Neuronal stem cell (in vitro differentiated cells): ENCODE measurements at places on chromosomes 11 and 22.
A peak's percentile ranks its signal among the peaks of the same experiment; 100 is the strongest.

DNA sequence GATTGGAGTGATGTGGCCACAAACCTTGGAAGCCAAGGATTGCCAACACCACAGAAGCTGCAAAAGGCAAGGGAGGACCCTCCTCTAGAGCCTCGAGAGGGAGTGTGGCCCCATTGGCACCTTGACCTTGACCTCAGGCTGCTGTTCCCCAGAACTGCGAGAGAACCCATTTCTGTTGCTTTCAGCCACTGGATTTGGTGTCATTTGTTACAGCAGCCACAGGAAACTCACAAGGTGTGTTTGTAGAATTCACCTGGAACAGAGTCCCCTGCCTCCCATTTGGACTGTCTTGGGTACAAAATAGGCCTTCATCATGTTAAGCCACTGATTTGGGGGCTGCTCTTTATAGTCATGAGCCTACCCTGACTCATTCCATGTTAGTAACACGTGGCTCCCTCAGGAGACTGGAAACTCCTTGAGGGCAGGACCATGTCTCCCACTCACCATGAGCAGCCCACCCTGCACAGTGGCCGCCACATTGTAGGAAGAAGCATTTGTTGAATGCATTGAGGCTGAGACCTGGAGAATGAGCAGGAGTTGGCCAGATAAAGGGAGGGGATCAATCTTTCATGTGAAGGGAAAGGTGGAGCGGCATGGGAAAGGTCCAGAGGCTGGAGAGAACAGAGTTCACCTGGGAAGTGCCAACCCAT lies 8.3 kb downstream of the C11orf86 start:
- H3K4me3 ChIP-seq: no peak overlapping the region
- no peak overlapping the region for H3K27ac ChIP-seq
- H3K36me3 ChIP-seq: no peaks in the 10 kb centered on the region
- H3K4me1 ChIP-seq: peaks cover 5% of the 10 kb centered on the region

DNA sequence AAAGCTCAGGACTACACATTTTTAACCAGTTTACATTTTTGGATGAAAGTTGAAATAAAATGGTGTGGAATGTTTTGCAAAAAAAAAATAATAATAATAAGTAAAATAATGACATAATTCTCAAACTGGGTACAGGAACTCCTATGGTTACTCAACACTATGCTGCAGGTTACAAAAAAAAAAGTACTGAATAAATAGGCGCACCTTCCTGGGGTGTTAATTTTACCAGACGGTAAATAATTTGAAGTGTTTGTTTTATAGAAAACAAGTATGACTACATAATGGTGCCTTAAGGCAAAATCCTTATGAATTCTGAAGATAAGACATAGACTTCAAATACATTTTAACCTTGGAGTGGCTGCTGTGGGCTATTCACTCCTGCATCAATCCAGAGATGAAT lies 76.5 kb downstream of the RELT start:
- no peak overlapping the region for H3K4me3 ChIP-seq
- no peak overlapping the region for H3K27ac ChIP-seq
- no peaks in the 10 kb centered on the region for H3K4me1 ChIP-seq
- H3K27me3 ChIP-seq: no peaks in the 10 kb centered on the region

- H3K4me3 ChIP-seq: no peak overlapping the region
- peaks cover 4% of the 10 kb centered on the region for H3K36me3 ChIP-seq
- no peak for DNase-seq
- no peaks in the 10 kb centered on the region for H3K27me3 ChIP-seq
- H3K4me1 ChIP-seq: peaks cover 2% of the 10 kb centered on the region
- H3K27ac ChIP-seq: no peak overlapping the region
These were observed 62.2 kb downstream of the DKK3 start for GRCh38 chr11:11946180-11946579.

GRCh38 chr22:19940536-19941364 lies 822 bp upstream of the COMT start:
- H3K27ac ChIP-seq: no peak overlapping the region
- H3K36me3 ChIP-seq: no peaks in the 10 kb centered on the region
- peaks cover 14% of the 10 kb centered on the region for H3K27me3 ChIP-seq
- no peak for DNase-seq
- peaks cover 11% of the 10 kb centered on the region for H3K4me1 ChIP-seq
- H3K4me3 ChIP-seq: peak overlapping the region; percentile 23

DNA sequence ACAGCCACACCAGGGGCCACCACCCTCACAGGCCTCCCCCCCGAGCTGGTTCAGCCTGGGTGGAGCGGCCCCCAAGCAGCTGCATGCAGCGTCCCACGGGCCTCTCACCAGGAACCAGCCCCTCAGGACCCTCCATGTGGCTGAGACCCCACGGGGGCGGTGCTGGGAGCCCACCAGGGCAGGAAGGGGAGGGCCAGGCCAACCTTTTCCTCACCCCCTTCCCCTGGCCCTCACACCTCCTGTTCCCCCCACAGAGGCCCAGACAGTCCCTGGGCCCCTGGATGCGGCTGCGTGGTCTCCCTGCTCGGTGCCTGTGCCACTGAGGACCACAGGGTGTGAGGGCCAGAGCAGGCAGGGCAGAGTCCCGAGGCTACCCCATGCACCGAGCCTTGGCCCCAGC lies 46.5 kb downstream of the MOB2 start:
- no peak for DNase-seq
- no peak overlapping the region for H3K4me3 ChIP-seq
- peaks cover 7% of the 10 kb centered on the region for H3K4me1 ChIP-seq
- no peaks in the 10 kb centered on the region for H3K27me3 ChIP-seq
- H3K36me3 ChIP-seq: peaks cover 32% of the 10 kb centered on the region

GRCh38 chr22:37259540-37260029 lies 15.5 kb upstream of the RAC2 start:
- peaks cover 23% of the 10 kb centered on the region for H3K27me3 ChIP-seq
- H3K36me3 ChIP-seq: no peaks in the 10 kb centered on the region
- no peak overlapping the region for H3K27ac ChIP-seq
- H3K4me1 ChIP-seq: peaks cover 9% of the 10 kb centered on the region

DNA sequence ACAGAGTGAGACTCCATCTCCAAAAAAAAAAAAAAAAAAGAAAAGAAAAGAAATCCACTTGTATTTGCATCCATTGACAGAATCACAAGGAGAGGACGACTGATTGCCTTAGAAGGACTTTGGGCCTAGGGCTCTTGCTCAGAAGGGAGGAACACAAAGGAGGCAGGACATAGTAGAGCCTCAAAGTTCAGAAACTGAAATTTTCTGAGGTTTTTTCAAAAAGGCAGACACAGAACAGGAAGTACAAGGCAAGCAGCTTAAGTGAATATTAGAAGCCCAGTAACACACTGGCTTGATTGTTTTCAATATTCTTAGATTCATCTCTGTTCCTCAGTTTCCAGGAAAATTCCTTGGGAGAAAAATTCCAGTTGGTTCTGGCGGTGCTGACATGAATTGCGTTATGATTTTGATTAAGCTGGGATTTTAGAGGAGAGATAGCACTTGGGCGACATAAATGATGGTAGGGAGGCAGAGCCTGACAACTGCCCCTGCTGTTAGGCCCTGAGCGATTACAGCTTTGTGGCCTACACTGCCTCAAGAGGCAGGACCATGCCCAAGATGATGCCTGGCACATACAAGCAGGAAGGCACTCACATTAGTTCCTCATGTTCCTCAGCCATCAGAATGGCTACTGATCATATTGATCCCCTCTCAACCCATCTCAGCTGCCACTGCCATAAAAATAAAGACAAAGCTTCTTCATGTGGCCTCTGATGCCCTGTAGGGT lies 15.3 kb downstream of the CLPB start:
- peaks cover 5% of the 10 kb centered on the region for H3K4me1 ChIP-seq
- no peaks in the 10 kb centered on the region for H3K36me3 ChIP-seq
- no peak for DNase-seq
- no peaks in the 10 kb centered on the region for H3K27me3 ChIP-seq
- H3K27ac ChIP-seq: no peak overlapping the region

- no peaks in the 10 kb centered on the region for H3K36me3 ChIP-seq
- no peak for DNase-seq
- peaks cover 19% of the 10 kb centered on the region for H3K4me1 ChIP-seq
- H3K27ac ChIP-seq: no peak overlapping the region
- no peak overlapping the region for H3K4me3 ChIP-seq
- no peaks in the 10 kb centered on the region for H3K27me3 ChIP-seq
These were observed 296.9 kb downstream of the MN1 start for GRCh38 chr22:27504360-27505253.

DNA sequence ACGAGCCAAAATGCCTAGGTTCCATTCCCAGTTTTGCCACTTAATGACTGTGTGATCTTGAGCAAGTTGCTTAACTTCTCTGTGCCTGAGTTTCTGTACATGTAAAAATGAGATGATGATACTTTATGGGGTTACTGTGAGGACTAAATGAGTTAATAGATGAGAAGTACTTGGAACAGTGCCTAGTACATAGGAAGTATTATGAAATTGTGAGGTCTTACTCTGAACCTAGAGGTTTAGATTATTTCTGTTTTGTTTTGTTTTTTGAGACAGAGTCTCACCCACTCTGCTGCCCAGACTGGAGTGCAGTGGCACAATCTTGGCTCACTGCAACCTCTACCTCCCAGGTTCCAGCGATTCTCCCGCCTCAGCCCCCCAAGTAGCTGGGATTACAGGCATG lies 227.0 kb upstream of the POU2AF2 start:
- no peaks in the 10 kb centered on the region for H3K4me1 ChIP-seq
- no peaks in the 10 kb centered on the region for H3K27me3 ChIP-seq
- no peak for DNase-seq
- no peak overlapping the region for H3K27ac ChIP-seq
- no peak overlapping the region for H3K4me3 ChIP-seq
- H3K36me3 ChIP-seq: no peaks in the 10 kb centered on the region
